ENCODE measurements at places on chromosomes 7 and 10. TPM values are rescaled to one million over a fixed set of nuclear protein-coding genes. Genes with fewer than 3 reads are reported as not detected.

Gene PIK3AP1
- 3.1 TPM for total RNA-seq

Gene LHFPL3
- 22.5 TPM for total RNA-seq

Gene TRIM50
- total RNA-seq = not detected

Gene GTF2IRD2
- total RNA-seq = 52.9 TPM

All from parietal lobe (tissue), 2 donors.